ENCODE measurements at places on chromosomes 6 and 20. TPM values are rescaled to one million over a fixed set of nuclear protein-coding genes. Genes with fewer than 3 reads are reported as not detected.

Gene DSP
- polyA plus RNA-seq: 79.3 TPM

Gene HRH3
- polyA plus RNA-seq: not detected

Gene PLCB4
- 16.1 TPM for polyA plus RNA-seq

Gene PXDC1
- polyA plus RNA-seq: 24.0 TPM

Measured in left renal pelvis (tissue), 4 donors.